Upper lobe of left lung (tissue), 6 donors: ENCODE measurements at places on chromosomes 3 and 15. TPM values are rescaled to one million over a fixed set of nuclear protein-coding genes. Genes with fewer than 3 reads are reported as not detected.

DNA sequence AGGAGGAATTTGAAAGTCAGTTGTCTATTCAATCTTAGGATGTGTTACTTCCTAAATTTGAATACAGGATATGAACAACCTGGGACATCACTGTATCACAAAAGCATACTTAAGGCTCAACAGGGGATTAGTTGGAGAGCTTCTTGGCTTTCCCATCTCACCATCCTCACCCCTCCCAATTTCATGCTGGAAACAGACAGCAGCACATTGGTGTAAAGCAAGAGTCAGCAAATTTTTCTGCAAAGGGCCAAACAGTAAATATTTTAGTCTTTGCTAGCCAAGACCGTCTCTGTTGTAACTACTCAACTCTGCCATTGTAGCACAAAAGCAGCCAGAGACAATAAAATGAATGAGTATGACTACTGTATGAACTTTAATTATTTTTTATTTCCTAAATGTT lies 94.9 kb downstream of the ERC2 start:
- no peaks in the 10 kb centered on the region for H3K36me3 ChIP-seq
- no peaks in the 10 kb centered on the region for H3K4me1 ChIP-seq
- H3K27me3 ChIP-seq: no peaks in the 10 kb centered on the region
- no peak overlapping the region for H3K27ac ChIP-seq

GRCh38 chr3:72269475-72269874 lies 484.5 kb upstream of the PROK2 start:
- H3K36me3 ChIP-seq: no peaks in the 10 kb centered on the region
- H3K4me1 ChIP-seq: peaks cover 51% of the 10 kb centered on the region
- H3K27me3 ChIP-seq: no peaks in the 10 kb centered on the region
- DNase-seq: no peak
- H3K4me3 ChIP-seq: no peak overlapping the region

DNA sequence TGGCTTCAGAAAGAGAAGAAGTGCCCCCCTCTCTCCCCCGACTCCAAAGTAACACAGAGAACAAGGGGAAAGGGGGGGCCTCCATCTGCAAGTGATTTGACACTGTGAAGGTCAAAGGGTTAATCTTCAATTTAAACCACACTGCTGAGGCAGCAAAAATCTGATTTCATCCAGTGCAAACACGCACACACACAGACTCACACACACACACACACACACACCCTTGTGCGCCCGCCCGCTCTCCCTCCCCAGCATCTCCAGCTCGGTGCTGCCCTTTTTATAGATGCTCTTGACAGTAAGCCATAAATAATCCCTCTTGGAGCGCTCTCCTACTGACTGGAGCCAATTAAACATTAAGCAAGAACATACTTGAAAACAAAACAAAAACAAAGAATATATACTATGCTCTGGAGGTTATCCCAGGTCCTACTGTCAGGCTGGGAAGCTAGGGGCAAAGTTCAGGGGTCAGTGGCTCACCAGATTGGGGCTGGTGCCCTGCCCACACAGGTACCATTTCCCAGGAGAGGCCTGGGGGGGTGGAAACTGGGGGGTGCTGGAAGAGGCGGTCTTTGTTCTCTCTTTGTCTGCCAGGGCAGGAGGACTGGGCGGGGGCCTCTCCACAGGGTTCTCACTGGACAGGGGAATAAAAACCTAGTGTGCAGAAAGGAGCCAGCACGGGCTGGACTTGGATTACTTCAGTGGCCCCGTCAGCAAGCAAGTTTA lies 16.3 kb downstream of the BMF start:
- H3K36me3 ChIP-seq: no peaks in the 10 kb centered on the region
- peak; percentile 83 for DNase-seq
- H3K4me3 ChIP-seq: no peak overlapping the region

GRCh38 chr3:28376424-28376823 lies 27.8 kb upstream of the AZI2 start:
- no peak overlapping the region for H3K4me3 ChIP-seq
- no peaks in the 10 kb centered on the region for H3K36me3 ChIP-seq
- no peak for DNase-seq
- no peaks in the 10 kb centered on the region for H3K27me3 ChIP-seq
- no peaks in the 10 kb centered on the region for H3K4me1 ChIP-seq
- no peak overlapping the region for H3K27ac ChIP-seq

DNA sequence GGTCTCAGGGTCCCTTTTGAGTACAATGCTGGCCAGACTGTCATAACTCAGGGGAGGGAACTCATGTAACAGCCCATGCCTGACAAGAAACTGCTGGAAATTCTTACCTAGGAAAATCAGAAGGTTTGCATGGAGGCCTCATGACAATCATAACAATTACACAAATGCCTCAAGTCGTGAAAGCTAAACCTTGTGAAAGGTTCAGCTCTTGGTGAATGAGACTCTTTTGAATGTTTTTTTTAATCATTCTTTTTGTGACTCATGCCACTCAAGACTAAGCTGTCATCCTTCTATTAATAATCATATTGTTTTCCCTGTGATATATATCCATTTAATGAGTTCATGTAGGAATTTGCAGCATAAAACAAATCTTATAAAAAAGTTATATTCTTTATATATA lies 61.4 kb upstream of the LEKR1 start:
- no peak overlapping the region for H3K4me3 ChIP-seq
- no peaks in the 10 kb centered on the region for H3K36me3 ChIP-seq
- H3K27ac ChIP-seq: no peak overlapping the region
- H3K4me1 ChIP-seq: no peaks in the 10 kb centered on the region

Gene FGD5
- 90.4 TPM for total RNA-seq

- H3K4me1 ChIP-seq: peaks cover 19% of the 10 kb centered on the region
- DNase-seq: peak; percentile 34
- no peak overlapping the region for H3K4me3 ChIP-seq
- H3K36me3 ChIP-seq: no peaks in the 10 kb centered on the region
- H3K27me3 ChIP-seq: no peaks in the 10 kb centered on the region
These were observed 786.4 kb downstream of the MCTP2 start for GRCh38 chr15:95017666-95018328.

GRCh38 chr15:78146425-78147154 lies 2.6 kb upstream of the IDH3A start:
- H3K27me3 ChIP-seq: no peaks in the 10 kb centered on the region
- H3K36me3 ChIP-seq: no peaks in the 10 kb centered on the region
- peaks cover 20% of the 10 kb centered on the region for H3K4me1 ChIP-seq
- H3K4me3 ChIP-seq: no peak overlapping the region

GRCh38 chr3:69683082-69683806 lies 56.0 kb upstream of the MITF start:
- H3K27me3 ChIP-seq: no peaks in the 10 kb centered on the region
- H3K4me1 ChIP-seq: peaks cover 3% of the 10 kb centered on the region
- H3K36me3 ChIP-seq: no peaks in the 10 kb centered on the region
- H3K4me3 ChIP-seq: no peak overlapping the region
- H3K27ac ChIP-seq: no peak overlapping the region

DNA sequence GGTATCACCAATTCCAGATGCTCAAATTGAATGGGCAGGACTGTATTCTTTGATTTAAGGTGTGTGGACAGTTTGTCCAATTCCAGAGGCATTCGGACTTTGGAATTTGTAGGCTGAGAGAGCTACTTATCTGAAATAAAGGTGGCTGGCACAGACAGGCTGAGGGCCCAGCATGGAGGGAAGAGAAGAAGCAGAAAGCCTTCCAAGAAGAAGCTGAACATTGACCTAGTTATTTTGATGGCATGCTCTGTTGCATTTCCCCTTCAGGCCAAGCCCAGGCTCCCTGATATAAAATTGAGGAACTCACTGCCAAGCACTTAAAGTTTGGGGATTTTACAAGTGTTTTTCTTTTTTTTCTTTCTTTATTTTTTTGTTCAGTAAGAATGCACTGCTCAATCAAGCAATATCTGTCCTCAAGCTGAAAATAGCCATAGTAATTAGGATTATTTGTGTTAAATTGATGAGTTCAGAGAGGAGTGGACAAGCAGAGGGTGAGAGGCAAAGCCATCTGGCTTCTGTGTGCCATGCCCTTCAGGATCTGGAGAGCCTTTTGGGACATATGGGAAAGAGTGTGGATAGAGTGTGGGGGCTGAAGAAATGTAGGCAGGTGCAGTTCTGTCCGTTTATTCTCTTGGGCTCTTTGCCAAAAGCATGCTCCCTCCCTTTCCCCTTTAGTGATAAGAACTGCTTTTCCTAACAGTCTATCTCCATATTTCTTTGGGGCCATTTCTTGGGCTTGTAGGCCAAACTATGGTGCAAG lies 148.9 kb downstream of the OXSM start:
- H3K27me3 ChIP-seq: no peaks in the 10 kb centered on the region
- no peak overlapping the region for H3K4me3 ChIP-seq
- H3K36me3 ChIP-seq: no peaks in the 10 kb centered on the region
- H3K4me1 ChIP-seq: no peaks in the 10 kb centered on the region
- H3K27ac ChIP-seq: no peak overlapping the region

Gene EIF3J
- 39.1 TPM for total RNA-seq

GRCh38 chr3:70832089-70832833 lies 519.8 kb upstream of the MDFIC2 start:
- H3K4me3 ChIP-seq: no peak overlapping the region
- DNase-seq: peak; percentile 22
- H3K27me3 ChIP-seq: no peaks in the 10 kb centered on the region
- peak overlapping the region; percentile 49 for H3K27ac ChIP-seq
- no peaks in the 10 kb centered on the region for H3K4me1 ChIP-seq

DNA sequence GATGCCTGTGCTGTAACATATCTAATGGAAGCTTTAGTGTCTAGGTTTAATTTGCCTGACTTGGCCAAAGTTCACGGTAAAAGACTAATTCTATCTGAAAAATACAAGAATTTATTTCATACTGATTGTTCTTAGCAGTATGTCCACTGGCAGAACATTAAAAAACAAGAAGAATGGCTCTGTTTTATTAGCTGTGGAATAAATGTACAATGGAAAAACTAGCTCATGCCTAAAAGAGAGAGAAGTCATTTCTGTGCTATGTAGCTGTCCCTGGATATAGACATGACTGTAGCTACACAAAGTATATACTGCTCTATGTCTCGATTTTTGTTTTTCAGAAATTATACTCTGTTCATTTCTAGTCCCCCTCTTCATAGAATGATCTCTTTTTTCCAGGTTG lies 13.9 kb upstream of the VGLL3 start:
- DNase-seq: no peak
- no peaks in the 10 kb centered on the region for H3K36me3 ChIP-seq
- no peak overlapping the region for H3K4me3 ChIP-seq

DNA sequence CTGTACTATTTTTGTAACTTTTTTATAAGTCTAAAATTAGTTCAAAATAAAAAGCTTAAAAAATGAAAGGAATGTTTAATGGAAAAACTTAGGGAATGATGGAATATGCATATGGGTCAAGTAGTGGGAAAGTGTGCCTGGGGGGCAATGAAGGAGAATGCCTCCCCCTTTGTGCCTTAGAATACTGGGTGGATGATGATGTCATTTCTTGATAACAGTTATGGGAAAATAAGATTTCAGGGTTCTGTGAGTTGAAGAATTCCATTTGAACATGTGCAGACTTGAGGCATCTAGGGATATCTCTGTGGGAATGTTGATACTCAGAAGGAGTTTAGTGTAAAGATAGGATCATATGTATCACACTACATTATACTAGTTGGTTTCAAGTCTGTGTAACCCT lies 13.8 kb downstream of the WDR93 start:
- no peak for DNase-seq

DNA sequence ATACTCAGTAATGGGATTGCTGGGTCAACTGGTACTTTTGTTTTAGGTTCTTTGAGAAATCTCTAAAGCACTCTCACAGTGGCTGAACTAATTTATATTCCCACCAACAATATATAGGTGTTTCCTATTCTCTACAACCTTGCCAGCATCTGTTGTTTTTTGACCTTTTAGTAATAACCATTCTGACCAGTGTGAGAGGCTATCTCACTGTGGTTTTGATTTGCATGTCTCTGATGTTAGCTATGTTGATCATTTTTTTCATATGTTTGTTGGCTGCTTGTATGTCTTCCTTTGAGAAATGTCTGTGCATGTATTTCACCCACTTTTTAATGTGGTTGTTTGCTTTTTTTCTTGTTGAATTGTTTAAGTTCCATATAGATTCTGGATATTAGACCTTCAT lies 98.2 kb upstream of the DCBLD2 start:
- no peaks in the 10 kb centered on the region for H3K4me1 ChIP-seq
- no peak overlapping the region for H3K4me3 ChIP-seq
- H3K27ac ChIP-seq: no peak overlapping the region
- H3K36me3 ChIP-seq: no peaks in the 10 kb centered on the region
- DNase-seq: no peak
- no peaks in the 10 kb centered on the region for H3K27me3 ChIP-seq

DNA sequence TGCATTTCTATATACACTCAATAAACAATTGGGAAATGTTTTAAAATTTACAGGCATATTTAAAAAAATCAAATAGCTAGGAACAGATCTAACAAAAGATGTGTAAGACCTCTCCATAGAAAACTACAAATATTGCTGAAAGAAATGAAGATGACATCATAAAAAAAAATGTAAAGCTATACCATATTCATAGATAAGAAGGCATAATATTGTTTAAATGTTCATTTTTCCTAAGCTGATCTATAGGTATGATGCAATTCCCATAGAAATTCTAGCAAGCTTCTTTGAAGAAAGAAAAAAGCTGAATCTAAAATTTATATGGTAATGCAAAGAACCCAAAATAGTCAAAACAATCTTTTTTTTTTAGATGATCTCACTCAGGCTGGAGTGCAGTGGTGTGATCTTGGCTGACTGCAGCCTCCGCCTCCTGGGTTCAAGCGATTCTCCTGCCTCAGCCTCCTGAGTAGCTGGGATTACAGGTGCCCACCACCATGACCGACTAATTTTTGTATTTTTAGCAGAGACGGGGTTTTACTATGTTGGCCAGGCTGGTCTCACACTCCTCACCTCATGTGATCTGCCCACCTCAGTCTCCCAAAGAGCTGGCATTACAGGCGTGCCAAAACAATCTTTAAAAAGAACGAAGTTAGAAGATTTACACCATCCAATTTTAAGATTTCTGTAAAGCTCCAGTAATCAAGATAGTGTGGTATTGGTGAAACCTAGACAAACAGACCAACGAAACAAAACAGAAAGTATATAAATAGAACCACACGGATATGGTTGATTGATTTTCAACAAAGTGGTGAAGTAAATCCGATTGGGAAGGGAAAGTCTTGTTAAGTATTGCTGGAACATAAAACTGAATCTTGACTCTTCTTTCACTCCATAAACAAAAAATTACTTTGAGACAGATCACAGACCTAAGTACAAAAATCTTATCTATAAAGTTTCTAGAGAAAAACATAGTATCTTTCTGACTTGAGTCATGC lies 6.3 kb upstream of the BHLHE40 start:
- no peak for DNase-seq
- peaks cover 14% of the 10 kb centered on the region for H3K4me1 ChIP-seq
- no peak overlapping the region for H3K27ac ChIP-seq

DNA sequence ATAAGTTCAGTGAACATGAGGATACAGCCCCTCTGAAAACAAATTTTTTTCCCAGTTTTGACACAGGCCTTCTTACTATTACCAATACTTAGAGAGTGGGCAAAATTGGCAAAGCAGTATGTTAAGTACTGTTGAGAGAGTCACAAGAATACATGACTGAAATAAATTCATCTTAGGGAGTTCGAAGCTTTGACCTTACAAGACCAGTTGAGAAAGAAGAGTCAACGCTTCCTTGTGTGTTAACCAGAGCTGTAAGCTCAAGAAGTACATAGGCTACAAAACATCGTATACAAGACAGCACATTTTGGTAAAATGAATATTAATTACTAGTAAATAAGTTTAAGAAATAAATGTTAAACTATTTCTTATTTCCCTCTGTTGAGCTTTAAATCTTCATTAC lies 164.4 kb upstream of the RORA start:
- DNase-seq: no peak
- H3K4me3 ChIP-seq: no peak overlapping the region
- H3K36me3 ChIP-seq: no peaks in the 10 kb centered on the region
- H3K4me1 ChIP-seq: no peaks in the 10 kb centered on the region

- no peaks in the 10 kb centered on the region for H3K27me3 ChIP-seq
- H3K4me1 ChIP-seq: no peaks in the 10 kb centered on the region
These were observed 57.9 kb upstream of the SAMMSON start for GRCh38 chr3:69941439-69942176.

Gene MAN2C1
- 265 TPM for total RNA-seq
